ENCODE measurements at places on chromosomes 4 and X.

DNA sequence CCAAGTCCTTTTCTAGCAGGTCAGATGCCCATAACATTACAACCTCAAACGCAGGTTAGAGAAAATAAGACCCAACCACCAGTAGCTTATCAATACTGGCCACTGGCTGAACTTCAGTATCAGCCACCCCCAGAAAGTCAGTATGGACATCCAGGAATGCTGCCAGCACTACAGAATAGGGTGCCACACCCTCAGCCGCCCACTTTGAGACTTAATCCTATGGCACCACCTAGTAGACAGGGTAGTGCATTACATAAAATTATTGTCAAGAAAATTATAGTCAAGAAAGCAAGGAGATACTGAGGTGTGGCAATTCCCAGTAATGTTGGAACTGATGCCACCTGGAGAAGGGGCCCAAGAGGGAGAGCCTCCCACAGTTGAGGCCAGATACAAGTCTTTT lies 19.9 kb upstream of the TRIM61 start:
- no peak for DNase-seq

DNA sequence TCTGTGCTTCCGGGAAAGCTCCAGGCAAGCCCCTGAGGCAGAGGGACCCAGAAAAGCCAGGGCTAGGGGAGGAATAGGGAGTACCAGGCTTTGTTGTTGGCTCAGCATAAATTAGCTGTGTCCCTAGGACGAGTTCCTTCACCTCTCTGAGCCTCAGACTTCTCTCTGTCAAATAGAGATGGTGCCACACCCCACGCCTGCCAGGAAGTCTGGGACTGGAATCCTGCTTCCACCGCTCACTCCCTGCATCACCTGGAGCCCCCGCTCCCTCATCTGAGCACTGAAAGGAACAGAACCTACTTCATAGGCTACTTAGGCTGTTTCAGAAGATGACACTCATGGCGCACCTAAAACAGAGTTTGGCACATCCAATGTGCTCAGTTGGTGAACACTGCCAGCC lies 8.1 kb upstream of the JAKMIP1 start:
- DNase-seq, result no peak

GRCh38 chrX:20267931-20268701 lies 1.4 kb upstream of the RPS6KA3 start:
- DNase-seq, result no peak

GRCh38 chrX:47576021-47576898 lies 6.0 kb upstream of the TIMP1 start:
- no peak for DNase-seq

GRCh38 chr4:152957437-152958171 lies 21.5 kb downstream of the FHDC1 start:
- DNase-seq, result no peak

GRCh38 chr4:95980877-95981360 lies 141.0 kb downstream of the PDHA2 start:
- no peak for DNase-seq

GRCh38 chr4:87151730-87152129 lies 68.7 kb downstream of the KLHL8 start:
- no peak for DNase-seq

GRCh38 chr4:187004628-187005027 lies 281.0 kb upstream of the FAT1 start:
- no peak for DNase-seq

- DNase-seq, result no peak
These were observed 86.1 kb downstream of the CENPC start for GRCh38 chr4:67459164-67459563.

DNA sequence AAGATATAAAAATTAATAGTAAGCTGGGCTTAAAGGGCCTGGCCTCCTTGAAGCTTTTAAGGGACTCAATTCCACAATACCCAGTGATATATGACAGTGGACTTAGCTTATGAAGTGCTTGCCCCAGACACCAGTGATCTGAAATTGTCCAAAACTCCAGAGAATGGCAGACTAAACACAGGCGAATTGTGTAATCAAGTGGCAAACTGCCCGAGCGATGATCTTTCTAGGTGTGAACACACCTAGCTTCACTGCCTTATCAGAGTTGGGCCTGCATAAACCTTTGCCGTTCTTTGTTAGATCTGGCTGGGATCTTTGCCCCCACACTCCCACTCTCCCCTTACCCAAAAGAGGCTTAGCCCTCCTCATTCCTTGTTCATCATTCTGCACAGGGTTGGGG lies 62.5 kb upstream of the SH3RF1 start:
- DNase-seq, result no peak

Measured in neuronal stem cell (in vitro differentiated cells).